WERI-Rb-1 (cell line): ENCODE measurements at places on chromosomes 2 and 18.

GRCh38 chr2:203400805-203401585 is 72.8 kb downstream of the ABI2 start:
- DNase-seq: no peak

GRCh38 chr2:110639972-110640371 is 37.9 kb downstream of the BUB1 start:
- DNase-seq: no peak

DNA sequence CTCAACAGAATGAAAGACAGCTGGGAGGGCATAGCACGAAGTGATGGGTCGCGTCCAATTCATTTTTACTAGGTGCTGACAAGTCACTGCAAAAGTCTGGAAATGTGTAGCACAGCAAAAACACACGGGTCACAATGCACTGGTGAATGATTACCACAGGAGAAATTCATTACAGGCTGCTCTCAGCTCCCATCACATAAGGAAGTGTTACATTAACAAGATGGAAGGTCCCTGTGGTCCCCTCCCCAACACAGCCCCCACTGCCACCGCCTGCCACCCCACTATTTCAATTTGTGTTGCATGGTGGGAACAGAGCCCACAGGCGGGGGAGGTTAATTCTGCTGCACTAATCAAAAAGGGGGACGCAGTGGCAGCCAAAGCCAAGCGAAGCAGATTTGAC is 122.8 kb downstream of the NRP2 start:
- DNase-seq: no peak

DNA sequence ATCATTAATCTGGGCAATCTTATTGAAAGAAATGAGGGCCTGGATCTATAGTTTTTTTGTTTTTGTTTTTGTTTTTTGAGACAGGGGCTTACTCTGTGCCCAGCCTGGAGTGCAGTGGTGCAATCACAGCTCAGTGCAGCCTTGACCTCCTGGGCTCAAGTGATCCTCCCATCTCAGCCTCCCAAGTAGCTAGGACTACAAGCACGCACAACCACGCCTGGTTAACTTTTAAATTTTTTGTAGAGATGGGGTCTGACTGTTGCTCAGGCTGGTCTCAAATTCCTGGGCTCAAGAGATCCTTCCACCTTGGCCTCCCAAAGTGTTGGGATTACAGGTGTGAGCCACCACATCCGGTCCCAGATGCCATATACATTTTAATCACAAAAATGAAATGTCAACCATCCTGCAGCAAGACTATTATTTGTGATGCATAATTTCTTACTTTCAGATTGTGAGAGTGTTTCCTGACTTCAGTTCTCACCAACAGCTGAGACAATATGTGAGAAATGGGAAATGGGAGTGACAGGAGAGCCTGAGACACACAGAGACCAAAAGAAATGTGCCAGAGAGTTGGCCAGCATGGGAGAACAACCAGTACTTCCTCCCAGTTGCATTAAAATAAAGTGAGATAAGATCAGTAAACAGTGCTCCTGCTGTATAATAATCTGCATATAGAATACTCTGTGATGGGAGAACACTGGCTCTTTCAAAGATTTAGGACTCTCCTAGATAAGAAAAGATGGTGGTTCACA is 87.6 kb downstream of the METTL8 start:
- DNase-seq: no peak

- DNase-seq: peak; percentile 46
Measured at GRCh38 chr2:112724591-112725525, 4.0 kb downstream of the NT5DC4 start.

DNA sequence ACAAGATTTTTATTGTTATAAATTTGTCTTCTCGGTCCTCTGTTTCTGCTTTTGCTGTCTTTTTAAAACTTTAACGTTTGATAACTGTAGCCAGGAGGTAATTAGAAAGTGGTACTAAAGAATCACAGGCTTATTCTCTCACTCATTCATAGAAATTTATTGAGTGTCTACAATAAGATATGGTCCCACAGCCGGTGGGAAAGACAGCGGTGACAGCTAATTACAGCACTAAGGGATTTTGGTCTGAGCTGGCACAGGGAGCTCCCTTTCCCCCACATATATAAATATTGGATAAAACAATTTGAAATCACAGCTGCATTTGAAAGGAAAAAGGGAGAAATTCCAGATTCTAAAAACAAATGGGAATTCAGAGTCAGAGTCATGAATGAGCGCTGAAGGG is 93.1 kb upstream of the CAPN13 start:
- DNase-seq: no peak

DNA sequence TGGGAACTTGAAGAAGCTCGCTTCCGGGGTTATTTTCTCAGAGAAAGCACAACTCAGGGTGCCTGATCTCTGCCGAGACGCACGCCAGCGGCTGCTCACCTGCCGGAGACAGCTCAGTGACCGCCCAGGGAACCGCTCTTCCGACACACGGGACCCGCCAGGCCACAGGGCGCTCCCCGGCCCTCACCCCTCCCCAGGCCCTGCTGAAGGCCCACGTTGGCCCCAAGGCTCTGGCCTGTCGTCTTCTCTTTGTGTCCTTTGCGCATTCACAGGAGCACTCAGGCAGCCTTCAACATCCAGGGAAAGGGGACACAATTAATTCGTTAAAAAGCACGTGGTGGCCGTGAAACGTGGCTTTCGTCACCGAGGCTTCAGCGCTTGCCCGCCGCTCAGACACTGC is 276.3 kb upstream of the SALL3 start:
- no peak for DNase-seq

DNA sequence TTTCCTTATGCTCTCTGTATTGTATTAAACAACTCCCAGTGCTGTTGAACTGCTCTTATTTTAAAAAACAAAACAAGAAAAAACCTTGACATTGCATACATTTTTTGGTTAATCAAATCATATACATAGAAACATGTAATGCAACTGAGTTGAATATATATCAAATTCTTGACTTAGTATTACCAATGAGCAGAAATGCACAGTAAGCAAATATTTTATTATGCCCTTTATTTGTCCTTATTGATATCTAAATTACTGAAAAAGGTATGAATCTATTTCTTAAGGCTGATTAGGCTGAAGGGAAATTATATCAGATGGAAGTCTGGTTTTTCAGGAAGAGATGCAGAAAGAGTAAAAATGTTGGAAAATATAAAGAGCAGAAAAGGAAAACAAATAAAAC is 6.9 kb upstream of the KDM3A start:
- DNase-seq: no peak

DNA sequence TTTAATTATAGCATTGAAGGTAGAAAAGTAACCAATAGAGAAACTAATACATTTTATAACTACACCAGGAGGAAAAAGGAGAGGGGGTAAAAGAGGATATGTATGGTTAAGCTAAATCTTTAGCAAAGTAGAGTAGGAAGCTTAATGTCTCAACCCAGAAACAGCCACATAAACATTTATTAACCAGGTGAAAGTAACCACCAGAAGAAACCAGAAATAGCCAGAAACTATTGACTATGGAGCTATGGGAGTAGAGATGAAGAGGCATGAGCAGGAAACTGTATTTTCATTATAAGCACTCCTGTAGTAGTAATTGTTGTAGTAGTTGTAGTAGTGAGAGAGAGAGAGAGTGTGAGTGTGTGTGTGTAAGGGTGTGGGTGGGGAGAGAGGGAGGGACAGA is 617.5 kb upstream of the CHAC2 start:
- no peak for DNase-seq

DNA sequence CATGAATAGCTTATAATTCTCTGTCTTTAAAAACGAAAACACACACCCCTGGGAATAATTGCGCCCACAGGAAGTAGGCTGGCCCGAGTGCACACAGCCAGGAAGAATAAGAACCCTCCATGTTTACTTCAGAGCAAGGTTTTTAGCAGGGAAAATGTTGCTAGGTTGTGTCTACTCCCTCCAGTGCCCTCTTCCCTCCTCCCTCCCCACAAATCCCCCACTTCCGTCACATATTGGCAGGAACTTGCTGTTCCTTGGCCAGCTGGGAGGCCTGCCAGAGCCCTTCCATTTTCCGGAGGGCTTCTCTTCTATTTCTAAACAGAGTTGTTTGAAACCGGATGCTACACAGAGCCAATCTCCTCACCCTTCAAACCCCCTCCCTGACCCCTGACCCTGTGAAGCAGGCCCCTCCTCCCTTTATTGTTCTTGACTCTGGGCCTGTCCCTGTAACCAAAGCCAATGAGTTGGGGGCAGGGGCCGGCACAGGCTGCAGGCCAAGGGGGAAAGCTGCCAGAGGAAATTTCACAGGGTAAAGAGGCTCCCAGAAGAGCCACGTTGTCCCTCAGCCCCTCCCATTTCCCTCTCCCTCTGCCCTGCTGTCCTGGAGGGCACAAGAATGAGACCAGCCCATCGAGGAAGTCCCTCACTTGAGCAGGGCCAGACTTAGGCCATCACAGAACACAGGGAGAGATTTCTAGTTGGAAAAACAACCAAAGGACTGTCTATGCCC is 49.8 kb upstream of the LGALSL start:
- DNase-seq: no peak

- DNase-seq: no peak
Measured at GRCh38 chr18:12044591-12044990, 49.1 kb upstream of the ANKRD62 start.

- DNase-seq: no peak
Measured at GRCh38 chr2:46747297-46747818, 168.2 kb downstream of the MCFD2 start.
